ENCODE measurements at places on chromosomes 13 and 19.

DNA sequence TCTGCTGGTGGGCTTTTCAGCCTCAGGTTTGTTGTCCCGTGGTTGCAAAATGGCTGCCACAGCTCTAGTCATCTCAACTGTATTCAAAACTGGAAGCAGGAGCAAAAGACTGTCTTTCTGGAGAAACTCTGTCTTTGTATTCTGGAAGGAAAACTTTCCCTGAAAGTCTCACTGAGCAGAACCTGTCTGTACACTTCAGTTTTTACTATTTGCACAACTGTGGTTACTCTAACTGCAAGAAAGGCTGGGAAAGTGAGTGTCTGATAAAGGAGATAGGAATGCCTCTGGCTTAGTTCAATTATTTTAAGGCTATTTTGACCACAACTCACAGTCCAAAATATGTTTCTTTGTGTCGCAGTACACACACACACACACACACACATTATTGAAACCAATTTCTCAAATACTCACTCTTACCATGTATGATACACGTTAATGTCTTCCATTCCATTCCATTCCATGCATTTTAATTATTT lies 49.7 kb upstream of the EHD2 start:
- no peak for DNase-seq

GRCh38 chr13:65600702-65601101 lies 1629.4 kb downstream of the PCDH9 start:
- no peak for DNase-seq

- no peak for DNase-seq
Measured at GRCh38 chr13:29861694-29862110, 11.3 kb upstream of the UBL3 start.

- no peak for DNase-seq
Measured at GRCh38 chr13:110326263-110326904, 19.3 kb downstream of the COL4A2 start.

DNA sequence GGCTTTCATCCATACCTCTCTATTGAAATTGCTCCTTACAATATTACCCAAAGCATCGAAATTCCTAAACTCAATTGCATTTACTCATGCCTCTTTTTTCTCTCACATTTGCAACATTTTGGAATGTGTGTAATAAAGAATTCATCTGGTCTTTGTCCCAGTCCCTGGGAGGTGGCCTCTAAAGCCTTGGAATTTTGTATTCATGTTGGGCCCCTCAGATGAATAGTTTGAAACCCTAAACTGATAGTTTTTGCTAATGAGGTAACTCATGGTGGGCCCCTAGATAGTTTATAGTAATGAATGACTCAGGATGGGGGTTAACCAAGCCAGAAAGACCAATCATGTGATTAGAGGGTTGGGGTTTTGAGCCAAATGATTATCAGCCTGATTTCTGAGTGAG lies 490.4 kb downstream of the DIAPH3 start:
- no peak for DNase-seq

DNA sequence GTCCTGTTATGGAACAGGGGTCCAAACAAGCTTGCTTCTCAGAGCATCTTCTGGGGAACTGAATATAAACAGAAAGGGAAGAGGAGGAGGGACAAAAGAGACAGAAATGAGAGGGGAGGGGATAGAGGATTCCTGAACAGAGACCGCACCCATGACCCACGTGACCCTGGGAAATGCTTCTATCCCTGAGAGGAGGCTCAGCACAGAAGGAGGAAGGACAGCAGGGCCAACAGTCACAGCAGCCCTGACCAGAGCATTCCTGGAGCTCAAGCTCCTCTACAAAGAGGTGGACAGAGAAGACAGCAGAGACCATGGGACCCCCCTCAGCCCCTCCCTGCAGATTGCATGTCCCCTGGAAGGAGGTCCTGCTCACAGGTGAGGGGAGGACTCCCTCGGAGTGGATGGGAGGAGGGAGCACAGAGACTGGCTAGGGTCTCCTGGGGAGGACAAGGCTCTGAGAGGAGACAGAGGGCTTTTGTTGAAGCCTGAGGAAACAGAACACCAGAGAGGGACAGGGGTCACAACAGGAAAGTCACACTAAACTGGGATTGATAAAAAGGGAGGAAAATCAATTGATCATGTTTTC lies at the start of gene CEACAM6:
CEACAM6 (plus strand) TSS at position 203 of the 586 bp plus-strand sequence; CDS start at position 312, 109 bp downstream.
- no peak for DNase-seq

DNA sequence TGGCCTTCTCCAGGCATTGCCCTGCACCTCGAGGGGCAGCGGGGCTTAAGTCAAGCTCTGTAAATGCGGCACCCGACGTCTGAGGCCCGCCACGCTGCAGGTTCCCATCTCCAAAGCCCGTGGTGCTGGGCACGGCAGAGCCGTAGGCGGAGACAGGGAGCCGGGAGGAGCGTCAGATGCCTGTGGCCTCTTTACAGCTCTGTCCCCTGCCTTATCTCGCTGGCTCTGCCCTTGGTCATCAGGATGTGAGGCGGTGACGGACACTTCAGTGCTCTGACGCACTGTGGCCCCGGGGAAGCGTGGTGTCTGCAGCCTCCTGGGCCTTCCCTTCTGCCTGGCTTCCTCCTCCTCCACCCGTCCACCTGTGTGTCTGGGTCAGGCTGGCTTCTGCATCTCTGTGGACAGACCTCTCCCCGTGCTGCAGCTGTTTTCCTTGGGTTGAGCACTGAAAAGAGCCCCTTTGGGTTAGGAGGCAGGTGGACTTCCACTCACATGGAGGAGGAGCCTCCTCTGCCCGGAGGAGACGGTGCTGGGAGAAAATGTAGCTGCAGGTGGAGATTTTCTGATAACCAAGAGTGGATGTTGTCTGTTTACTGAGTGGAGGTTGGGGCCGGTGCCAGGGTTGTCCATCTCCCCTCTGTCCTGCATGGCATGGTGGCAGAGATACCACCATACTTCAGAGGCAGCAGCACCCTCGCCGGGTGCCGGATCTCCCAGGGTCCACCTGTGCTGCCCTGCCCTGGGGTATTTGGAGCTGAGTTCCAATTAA lies 14.6 kb downstream of the MCF2L start:
- DNase-seq = peak; percentile 62

GRCh38 chr19:51552996-51553725 lies 17.9 kb upstream of the ZNF175 start:
- DNase-seq = no peak

GRCh38 chr13:81779876-81780275 lies 1439.0 kb upstream of the SPRY2 start:
- DNase-seq = no peak

All from NCI-H774 (cell line).